T-cell (primary cell): ENCODE measurements at places on chromosomes 13 and 19.

GRCh38 chr19:31568724-31569123 is 219.5 kb upstream of the TSHZ3 start:
- DNase-seq, result no peak

GRCh38 chr13:27806744-27807387 is 14.6 kb downstream of the GSX1 start:
- DNase-seq, result no peak

DNA sequence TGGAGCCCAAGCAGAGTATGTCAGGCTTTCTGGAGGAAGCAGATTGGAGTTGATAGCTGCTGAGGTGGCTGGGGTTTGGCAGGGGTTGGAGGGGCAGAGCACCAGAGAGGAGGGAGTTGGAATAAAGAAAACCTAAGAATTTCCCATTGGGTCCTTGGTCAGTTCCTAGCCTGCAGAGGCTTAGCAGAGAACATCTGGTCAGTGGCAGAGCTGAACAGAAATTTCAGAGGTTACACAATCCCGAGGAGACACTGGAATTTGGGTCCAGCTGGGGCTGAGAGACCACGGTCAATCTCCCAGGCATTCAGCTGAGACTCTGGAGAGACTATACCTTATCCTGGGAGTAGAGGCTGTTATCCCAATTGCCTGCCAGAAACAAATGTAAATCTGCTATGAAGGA is 84.4 kb downstream of the DPY19L3 start:
- no peak for DNase-seq

GRCh38 chr13:31772231-31772630 is 32.9 kb downstream of the RXFP2 start:
- no peak for DNase-seq

DNA sequence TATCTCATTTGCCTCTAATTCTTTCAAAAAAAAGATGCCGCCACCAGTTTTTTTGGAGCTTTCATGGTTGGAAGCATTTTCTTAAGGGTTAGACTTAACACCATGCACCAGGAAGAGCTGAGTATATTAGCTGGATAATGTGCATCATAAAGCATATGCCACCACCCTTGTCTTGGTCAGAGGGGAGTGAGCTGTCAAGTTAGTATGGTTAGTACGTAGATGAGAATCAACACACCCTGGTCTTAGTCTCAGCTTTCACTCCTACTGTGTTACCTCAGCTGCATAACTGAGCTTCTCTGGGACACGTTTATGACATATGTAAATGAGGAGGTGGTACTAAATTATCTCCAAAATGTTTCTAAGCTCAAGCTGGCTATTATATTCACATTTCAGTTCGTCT is 415.6 kb downstream of the DCT start:
- no peak for DNase-seq

- DNase-seq, result no peak
These were observed 30.7 kb downstream of the HTR2A start for GRCh38 chr13:46866150-46866549.

DNA sequence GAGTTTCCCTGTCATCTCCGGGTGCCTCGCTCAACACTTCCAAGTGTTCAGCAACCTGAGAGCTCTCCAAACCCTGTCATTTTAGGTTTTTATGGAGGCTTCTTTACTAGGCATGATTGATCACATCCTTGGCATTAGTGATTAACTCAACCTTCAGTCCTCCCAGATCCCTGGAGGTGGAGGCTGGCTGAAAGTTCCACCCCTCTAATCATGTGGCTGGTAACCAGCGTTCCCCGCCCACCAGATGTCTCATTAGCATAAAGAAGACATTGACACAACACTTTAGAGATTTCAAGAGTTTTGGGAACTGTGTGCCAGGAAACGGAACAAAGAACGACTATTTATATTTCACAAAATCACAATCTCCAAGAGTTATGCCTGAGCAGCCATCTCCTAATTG is 71.1 kb upstream of the RGCC start:
- no peak for DNase-seq

- no peak for DNase-seq
These were observed 133.6 kb upstream of the MYO16 start for GRCh38 chr13:108495646-108496361.

- DNase-seq, result no peak
These were observed 4.4 kb downstream of the ANGPTL8 start for GRCh38 chr19:11243798-11244169.

DNA sequence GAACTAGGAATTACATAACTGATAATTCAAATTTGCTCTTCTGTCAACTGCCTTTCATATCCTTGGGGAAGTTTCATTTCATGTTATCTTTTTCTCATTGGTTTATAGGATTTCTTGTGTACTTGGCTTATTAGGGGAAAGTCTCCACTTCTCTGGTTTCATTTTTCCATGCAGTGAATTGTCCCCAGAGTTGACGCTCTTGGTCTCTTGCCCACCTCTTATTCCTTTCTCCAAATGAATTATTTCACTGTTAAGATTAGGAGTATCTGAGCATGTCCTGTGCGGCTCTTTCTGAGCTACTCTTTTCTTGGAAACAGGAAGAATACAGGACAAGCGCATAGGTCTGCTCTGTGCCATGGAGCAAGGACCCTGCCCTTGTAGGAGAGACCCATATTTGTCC is 104.8 kb downstream of the POSTN start:
- DNase-seq, result no peak

GRCh38 chr19:39497996-39498797 is 550 bp upstream of the DLL3 start:
- DNase-seq, result no peak

DNA sequence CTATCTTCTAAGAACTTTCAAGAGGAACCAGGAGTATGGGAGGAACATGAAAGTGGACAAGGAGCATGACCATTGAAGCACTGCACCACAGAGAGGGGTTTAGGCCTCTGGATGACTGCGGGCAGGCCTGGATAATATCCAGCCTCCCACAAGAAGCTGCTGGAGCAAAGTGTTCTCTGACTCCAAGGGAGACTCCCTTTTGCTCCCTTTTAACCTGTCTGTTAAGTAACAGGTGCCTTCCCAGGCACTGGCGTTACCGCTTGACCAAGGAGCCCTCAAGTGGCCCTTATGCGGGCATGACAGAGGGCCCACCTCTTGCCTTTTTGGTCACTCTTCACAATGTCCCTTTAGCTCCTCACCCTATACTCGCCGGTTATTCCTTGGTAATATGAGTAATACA is 666.2 kb downstream of the SLITRK6 start:
- no peak for DNase-seq

DNA sequence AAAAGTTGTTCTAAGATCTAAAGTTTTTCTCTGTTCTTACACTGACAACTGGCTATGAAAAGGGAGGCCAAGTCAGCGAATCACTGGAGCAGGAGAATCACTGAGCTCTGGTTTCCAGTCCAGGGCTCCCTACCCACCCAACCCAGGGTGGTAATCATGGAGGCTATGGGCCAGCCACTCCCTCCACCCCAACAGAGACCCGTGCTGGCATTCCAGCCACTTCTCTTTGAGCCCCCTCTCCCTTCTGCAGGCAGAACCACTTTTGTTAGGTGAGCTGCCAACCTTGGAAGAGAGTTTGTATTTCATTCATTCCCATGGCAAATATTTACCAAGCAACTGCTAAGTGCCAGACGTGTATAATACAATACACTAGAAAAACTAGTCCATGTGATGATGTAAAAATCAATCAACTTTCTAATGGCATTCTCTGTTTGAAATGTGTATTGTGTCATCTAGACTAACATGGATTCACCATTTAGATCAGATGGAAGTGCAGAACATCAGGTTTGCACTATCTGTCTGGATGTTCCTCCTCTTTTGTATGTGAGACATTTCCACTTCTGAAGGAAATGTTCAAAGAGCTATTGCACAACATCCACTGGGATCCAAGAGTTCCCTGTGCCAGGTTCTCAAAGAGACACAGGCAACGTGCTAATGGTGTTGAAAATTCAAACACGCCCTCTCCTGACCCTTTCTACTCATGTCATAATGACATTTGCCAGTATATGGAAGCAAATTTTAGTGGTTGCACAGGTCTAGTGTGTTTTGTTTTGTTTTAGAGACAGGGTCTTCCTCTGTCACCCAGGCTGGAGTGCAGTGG is 5.3 kb downstream of the MLNR start:
- no peak for DNase-seq

GRCh38 chr13:51818276-51818675 is 14.3 kb upstream of the DHRS12 start:
- no peak for DNase-seq

DNA sequence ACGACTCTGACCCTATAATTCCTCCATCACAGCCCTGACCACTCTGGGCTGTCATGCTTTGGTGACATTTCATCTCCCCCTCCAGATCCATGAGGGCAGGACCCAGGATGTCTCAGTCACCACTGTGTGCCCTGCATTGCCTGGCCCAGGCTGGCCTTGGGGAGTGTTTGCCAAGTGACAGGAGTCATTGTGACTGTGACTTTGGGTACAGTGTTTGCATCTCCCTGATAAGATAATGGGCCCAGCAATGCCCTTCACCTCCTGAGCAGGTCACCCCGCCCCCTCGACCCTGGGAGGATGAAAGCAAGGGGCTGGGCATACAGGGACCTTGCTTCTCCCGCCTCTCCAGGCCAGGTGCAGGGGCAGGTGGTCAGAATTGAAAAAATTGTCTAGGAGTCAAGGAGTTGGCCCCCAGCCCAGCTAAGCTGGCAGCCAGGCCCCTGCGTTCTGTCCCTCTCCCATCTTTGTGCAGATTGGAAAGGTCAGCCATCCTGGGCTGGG is 5.9 kb upstream of the ATP4A start:
- no peak for DNase-seq

DNA sequence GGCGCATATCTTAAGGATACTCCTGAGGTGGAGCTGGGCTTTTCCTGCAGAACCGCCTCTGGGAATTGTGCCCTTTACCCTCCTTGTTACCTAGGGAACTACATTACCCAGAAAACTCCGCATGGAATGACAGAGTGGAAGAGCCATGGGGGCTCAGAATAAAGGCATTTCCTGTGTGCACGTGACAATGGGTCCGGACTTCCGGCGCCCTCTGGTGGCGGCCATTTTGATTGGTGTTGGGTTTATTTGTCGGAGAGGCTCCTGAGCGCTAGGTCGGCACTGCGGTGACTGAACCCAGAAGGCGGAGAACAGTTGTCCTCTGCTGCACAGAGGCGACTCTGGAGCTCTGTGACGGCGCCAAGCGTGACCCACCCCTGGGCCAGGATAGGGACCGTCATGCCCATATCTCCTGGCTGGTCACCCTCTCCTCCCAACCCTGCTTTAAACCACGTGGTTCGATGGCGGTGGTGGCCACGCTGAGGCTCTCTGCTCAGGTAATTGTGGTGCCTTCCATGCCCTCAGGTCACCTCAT is at the start of gene ZNF587B:
TSS of gene ZNF587B (plus strand) at position 229 of the 532 bp plus-strand sequence. CDS start at position 459, 230 bp downstream.
- no peak for DNase-seq

DNA sequence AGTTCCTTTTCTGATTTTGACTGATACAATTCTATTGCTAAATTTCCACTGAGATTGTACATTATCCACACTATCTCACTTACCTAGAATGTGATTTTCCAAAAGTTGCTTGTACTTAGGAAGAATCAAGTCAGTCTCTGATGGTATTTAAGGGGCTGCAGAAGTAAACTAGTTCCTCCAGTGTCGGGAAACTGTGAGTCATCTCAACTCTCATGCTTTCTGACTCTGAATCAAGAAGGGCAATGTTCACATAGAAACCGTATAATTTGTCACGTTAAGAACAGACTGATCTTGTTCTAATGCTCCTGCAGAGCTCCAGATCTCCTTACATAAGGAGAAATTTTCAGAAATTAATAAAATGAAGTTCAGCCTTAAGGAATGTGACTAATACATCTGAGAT is 369.3 kb downstream of the KLF5 start:
- DNase-seq, result no peak

- no peak for DNase-seq
These were observed 38.5 kb upstream of the FGF14 start for GRCh38 chr13:102440259-102440936.

- no peak for DNase-seq
These were observed 22.5 kb downstream of the OBI1 start for GRCh38 chr13:78636495-78636894.

- peak; percentile 72 for DNase-seq
These were observed 17.9 kb upstream of the ZDHHC20 start for GRCh38 chr13:21476893-21477472.

- no peak for DNase-seq
These were observed 3.4 kb downstream of the CACNG6 start for GRCh38 chr19:53994811-53995210.

- no peak for DNase-seq
These were observed 214.8 kb downstream of the COG6 start for GRCh38 chr13:39870197-39870747.

DNA sequence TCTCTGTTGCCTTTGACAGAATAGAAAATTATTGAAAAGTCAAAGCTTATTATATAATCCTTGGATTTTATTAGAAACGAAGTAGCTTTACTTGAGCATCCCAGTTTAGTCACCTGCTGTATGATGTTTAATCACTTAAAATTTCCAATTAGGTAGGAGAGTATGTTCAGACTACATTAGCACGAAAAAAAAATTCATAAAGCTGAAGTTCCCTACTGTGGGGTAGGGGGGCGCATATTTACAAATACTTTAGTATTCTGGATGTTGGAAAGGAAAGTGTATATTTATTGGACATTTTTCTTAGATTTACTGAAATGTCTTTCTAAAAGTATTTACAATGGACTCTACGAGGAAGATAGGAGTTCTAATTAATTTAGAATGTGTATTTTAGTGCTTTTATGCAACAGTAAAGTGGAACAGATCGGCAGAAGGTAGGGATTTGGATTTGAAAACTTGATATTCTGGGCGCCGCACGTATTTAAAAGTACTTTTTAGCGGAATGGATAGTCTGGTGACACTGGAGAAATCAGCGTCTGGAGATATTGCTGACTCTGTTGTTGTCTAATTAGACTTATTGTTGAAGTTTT is 1.9 kb downstream of the CDK8 start:
- no peak for DNase-seq

DNA sequence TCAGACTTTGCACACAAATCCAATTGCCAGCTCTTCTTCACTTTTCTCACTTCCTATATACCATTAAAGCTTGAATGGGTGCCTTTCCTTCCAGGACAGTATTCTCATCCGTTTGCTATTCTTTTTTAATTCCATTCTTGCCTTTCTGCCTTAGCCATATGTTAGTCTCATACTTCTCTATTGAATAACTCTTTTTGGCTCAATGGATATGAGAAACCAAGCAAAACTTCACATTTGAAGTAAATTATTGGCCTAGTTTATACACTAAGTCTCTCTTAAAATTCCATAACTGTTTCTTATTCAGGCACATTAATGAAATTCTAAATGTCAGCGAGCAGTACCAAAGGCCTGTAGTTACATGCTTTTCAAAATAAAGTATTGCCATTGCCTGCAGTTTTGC is 129.6 kb upstream of the FRY start:
- DNase-seq, result no peak
